Skeletal muscle cell (primary cell): ENCODE measurements at places on chromosomes 13 and 19.

- DNase-seq: no peak
Observed at GRCh38 chr13:25934127-25934526, 117.7 kb downstream of the SHISA2 start.

DNA sequence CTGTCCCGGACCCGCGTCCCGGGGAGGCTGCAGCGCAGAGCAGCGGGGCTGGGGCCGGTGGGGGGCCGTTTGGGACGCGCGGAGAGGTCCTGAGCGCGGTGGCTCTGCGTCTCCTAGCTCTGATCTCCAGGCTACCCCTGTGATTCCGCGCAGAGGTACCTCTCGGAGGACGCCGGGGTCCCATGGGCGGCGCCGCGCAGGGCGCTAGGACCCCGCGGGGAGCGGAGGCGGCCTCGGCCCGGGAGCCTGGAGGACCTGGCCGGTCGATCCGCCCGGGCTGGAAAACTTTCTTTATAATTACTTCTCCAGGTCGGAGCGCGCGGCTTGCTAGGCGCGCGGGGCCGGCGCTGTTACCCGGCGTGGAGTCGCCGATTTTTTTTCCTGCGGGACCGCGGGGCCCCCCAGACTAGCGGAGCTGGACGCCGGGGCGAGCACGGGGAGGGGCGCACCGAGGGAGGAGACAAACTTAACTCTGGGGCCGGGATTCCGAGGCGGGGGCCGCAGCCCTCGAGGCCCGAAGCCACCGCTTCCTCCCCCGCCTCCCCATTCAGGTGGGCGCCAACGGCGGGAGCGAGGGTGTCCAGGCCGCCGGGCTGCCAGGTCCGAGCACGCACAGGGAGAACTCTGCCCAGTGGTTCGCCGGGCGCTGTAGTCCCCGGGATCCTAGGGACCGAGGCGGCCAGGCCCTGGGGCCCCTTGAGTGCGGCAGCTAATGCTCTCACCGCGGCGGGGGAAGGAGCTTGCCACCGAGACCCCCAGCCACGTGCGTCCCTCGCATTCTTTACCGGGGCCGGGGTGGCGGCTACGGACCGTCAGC, 848 bp upstream of the CEBPA start:
- no peak for DNase-seq

DNA sequence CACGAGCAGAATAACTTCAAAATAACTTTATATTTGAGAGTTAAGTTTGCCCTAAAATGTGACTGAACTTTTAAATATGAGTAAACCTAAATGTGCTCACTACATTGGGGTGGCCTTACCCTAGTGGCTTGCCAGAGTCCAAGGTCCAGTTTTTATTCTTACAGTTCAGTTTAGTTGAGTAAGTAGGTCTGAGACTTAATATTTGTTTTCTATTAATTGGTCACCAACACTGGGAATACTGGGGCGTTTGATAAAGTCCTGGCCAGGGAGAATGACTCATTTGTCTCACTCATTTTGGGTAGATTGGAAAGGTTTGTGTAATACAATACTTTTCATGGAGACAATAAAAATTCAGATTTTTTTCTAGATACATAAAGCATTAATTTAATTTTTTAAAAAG, 127.8 kb upstream of the SPATA13 start:
- DNase-seq: no peak

DNA sequence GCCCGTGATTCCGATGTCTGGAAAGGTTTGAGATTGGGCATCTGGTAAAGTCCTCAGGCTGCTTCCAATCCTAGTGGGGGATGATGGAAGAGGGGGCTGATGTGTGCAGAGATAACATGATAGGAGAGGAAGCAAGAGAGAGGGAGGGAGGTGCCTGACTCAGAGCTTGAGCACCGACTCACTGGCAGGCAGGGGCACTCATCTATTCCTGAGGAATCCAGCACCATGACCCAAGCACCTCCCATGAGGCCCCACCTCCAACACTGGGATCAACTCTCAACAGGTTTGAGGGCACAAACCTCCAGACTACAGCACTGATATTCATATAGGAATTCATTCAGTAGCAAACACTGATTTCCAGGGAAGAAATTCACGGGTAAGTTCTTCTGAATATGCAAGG, 5.6 kb upstream of the SIGLEC9 start:
- DNase-seq: no peak

DNA sequence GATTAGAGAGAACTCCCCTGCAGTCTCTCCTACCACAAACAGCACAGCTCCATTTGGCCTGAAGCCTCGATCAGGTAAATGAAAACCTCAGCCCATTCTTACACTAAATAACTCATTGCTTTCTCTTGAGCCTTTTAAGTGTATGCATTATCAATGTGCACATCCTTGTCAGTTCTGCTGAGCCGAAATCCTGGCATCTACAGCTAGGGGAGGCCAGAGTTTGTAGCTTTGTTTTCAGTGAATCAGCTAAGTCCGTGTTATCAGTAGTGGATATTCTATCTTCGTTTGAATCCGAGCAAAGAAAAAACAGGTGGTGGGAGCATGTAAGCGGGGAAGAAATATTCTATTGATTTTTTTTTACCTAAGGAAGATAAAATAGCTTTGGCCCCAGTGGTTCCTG, 84.4 kb downstream of the ESD start:
- DNase-seq: no peak

- DNase-seq: no peak
Observed at GRCh38 chr13:96992633-96993032, 1.6 kb downstream of the OXGR1 start.

GRCh38 chr13:43894438-43894837, 14.7 kb downstream of the LACC1 start:
- no peak for DNase-seq

- no peak for DNase-seq
Observed at GRCh38 chr13:46951516-46951915, 54.7 kb upstream of the HTR2A start.

- no peak for DNase-seq
Observed at GRCh38 chr19:39412867-39413271, 400 bp downstream of the PLEKHG2 start.

DNA sequence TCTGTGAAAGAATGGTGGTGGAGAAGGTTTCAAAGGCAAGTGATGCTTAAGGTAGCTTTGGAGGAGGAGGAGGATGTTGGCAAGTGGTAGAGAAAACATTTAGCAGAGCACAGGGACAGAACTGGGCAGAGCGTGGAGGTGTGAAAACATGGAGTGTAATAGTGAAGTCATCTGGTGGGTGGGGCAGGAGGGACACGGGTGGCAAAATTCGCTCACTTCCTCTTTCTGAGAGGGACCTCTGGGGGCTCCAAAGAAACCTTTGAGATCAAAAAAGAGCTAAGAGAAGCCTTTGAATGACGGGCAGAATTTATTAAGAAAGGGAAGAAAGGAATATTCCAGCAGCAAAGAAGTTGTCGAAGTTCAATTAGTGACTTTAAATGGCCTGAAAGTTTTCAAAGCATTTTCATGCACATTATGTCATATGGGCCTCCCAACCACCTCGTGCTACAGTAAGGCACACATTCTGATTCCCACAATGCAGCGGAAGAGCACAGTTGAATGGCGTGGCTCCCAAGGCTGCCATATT, 82.8 kb downstream of the STARD13 start:
- DNase-seq: no peak

DNA sequence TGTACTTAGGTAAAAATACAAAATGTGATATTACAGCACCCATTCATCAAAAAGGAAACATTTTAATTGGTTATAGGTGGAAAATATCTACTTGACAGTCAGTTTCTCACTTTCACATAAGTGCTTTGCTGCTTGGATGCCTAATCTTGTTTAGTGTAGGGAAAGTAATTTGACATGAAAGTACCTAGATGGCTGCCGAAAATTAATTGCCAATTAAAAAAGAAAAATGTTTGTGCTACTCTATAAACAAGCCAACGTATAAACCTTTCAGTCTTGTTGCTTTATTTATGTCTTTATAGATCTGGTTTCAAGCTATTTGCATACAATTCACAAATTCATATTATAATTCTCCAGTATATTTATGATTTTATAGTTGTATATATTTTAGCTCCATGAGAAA, 729.9 kb downstream of the DACH1 start:
- no peak for DNase-seq

GRCh38 chr13:98026457-98026857, 73.0 kb downstream of the IPO5 start:
- peak; percentile 36 for DNase-seq

DNA sequence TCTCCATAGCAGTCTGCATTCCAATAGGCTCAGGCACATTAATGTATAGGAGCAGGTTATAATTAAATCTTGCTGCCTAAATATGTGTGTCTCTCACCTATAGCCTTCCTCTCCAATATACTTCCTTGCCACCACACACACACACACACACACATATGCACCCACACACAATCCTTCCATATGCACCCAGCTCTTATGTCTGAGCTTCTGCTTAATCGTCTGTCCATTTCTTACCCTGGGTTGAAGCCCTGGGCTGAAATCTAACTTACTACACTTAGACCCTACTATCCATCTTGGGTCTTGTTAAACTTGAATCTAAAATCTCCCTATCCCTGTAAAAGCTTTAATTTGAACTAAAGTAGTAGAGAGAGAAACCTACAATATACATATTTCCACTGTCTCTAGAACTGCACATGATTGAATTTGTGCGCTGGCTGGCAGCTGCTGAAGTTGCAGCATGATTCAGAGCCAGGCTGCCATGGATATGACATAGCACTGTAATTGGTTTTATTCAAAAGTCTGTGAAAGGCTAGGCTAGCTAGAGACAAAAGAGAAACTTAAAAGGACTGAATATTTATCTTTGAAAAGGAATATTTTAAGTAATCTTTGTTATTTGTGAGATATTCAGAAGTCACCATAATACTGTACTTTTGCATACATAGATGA, 25.7 kb upstream of the FREM2 start:
- DNase-seq: no peak
